GM06990 (cell line): ENCODE measurements at places on chromosomes 7 and 10.

DNA sequence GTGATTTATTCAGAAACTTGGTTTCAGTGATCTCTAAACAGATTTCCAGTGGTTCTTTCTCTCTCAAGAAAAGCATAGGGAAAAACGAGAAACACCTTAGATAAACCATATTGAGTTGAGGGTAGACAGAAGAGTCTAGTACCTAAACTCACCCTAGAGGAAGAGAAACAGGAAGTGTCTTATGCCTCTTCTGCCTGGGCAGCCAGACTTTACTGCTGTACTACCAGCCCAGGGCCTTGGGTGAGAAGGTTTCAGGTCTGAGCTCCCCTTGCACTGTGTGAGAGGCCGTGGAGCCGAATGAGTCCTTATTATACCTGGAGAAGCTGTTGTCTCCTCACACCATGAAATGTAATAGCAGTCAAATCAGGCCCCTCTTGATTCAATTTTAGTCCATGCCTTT lies 18.2 kb downstream of the HIF1AN start:
- no peak for DNase-seq

- DNase-seq = no peak
Measured at GRCh38 chr7:151682831-151683614, 163.3 kb upstream of the RHEB start.

- DNase-seq = peak; percentile 9
Measured at GRCh38 chr10:98169379-98169778, 34.9 kb downstream of the R3HCC1L start.

- DNase-seq = no peak
Measured at GRCh38 chr10:23367896-23368595, 23.4 kb upstream of the C10orf67 start.

GRCh38 chr7:130296221-130296951 lies 3.4 kb downstream of the CPA4 start:
- no peak for DNase-seq

DNA sequence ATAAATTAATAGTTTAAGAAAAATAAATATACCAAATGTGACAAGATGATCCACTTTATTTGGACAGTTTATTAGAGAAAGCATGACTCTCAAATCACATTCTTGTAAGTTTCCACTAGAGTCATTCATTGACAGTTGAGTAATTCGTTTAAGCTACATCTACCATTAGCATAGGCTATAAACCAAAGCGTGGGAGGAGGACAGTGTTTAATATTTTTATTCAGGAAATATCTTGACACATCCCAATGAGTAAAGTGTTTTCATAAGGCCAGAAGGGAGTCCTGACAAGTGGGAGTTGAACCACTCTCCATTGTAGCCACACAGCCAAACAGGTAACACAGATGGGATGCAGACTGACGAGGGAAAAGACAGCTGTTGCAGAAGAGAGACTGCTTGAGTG lies 386.5 kb upstream of the SEMA3D start:
- no peak for DNase-seq

- DNase-seq = no peak
Measured at GRCh38 chr7:131540491-131541162, 15.8 kb downstream of the PODXL start.

DNA sequence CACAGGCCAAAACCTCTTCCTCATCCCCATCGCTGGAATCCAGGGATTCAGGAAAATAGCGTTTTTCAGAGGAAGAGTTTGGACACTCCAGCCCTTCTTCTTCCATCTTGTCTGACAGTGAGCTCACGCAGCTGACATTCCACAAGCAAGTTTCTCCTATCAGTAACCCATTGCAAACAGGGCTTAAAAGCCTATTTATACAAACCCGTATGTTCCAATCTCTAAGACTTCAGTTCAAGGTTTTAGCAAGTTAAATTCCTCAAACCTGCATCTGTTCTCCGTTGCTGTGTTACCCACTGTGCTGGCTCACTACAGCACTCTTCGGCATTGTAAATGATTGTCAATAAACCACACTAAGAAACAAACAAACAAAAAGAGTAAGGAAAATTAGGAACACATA lies 373 bp downstream of the DHX32 start:
- no peak for DNase-seq

DNA sequence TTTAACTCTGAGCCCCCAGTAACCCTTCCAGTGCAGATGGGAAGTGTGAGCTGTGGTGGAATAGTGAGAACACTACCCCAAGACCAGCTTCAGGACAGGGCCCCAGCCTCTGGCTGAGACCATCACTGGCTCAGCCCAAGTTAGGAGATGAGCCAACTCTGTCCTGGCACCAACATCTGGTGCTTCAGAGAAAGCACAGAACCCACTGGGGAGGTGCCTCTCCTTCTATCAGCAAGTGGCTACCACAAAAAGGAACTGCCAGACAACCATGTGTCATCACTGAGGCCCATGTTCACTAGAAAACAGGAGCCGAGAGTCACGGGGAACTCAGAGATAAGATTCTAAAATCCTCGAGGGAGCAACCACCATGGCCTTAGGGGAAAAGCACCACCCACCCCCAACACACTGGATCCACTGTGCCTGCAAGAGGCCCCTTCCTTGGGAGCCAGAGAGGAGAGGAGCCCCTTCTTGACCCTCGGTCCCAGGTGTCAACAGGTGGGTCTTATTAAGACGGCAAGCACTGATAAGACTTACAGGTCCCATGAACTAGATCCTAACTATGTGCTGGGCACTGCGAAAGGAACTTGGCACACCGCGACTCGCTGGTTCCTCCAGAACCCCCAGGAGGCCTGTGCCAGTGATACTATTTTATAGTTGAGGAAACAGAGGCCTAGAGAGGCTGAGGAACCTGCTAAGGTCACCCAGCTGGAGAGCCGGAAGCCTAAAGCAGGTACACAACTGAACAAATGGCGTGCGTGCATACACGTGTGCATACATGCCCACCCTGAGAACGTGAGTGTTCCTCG lies 102.7 kb downstream of the FAM53B start:
- no peak for DNase-seq

DNA sequence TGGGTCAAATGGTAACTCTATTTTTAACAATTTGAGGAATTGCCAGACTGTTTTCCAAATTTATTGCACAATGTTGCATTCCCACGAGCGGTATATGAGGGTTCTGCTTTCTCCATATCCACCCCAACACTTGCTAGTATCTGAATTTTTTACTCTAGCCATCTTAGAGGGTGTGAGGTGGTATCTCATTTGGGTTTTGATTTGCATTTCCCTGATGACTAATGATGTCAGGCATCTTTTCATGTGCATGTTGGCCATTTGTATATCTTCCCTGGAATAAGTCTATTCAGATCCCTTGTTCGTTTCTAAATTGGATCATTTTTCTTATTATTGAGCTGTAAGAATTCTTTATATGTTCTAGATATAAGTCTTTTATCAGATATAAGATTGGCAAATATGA lies 97.7 kb downstream of the TPK1 start:
- no peak for DNase-seq

- DNase-seq = no peak
Measured at GRCh38 chr10:76338187-76338586, 906.8 kb downstream of the LRMDA start.

DNA sequence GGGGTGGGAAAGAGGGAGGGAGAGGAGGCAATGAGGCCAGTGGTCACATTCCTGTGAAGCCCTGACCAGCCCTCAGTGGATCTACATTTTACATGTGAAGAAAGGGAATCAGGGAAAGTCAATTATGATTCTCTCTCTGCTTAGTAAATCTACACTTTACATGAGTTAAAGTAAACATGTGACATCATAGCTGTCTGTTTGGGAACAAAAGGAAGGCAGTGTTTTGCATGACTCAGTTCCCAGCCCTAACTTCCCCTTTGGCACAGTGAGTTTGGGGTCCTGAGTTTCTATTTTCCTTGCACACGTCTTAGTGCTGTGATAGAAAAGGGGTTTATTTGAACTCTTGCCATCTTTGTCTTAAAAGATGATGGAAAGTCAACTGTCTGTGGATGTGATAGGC lies 615.1 kb downstream of the SDK1 start:
- no peak for DNase-seq

DNA sequence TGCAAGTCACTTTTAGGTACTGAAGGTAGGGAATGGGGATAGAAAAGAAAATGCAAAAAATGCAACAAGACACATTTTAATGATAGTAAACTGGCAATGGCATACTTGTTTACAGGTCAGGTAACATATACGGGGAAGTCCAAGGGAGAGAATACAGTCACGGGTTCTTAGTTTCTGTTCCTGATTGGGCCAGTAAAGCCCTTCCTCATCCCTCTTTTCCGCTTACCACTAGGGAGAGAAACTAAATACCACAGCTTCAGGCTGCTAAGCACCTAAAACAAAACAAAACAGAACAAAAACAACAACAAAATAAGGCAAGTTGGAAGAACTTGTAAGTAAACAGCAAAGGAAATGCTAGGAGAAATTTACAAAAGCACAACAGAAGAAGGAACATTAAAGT lies 65.2 kb upstream of the OGDHL start:
- DNase-seq = no peak

DNA sequence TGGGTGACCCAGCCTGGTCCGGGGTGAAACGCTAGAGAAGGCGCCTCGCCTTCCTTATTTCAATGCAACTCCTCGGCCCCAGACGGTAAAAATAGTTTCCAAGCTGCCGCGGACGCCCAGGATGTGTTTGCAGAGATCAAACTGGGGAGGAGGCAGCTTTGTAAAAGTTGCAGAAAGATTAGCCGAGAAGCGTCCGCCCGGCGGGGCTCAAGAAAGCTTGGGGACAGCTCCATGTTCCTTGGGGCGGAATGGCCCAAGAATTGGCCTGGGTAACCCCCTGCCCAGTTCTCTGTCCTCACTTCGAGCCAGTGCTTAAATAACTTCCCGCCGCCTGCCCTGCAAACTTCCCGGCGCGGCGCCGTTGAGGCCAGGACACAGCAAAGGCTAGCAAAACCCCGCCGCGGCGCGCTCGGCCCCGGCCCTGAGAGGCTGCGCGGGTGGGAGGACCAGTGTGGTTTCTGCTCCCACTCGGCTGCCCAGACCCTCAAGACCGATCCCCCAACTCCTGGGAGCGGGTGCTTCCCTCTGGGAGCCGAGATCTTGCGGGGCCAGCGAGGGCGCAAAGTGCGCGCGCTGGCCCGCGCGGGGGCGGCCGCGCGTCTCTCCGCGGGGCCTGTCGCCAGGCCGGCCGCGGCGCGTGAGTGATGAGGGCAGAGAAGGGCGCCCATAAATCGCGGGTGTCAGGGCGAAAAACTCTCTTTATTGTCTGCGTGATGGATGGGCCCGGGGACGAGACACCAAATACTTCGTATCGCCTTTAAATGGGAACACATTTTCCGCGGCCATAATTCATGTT lies 6.3 kb upstream of the ZNF503 start:
- DNase-seq = peak; percentile 16

GRCh38 chr7:3138997-3139396 lies 95.3 kb upstream of the CARD11 start:
- DNase-seq = no peak

DNA sequence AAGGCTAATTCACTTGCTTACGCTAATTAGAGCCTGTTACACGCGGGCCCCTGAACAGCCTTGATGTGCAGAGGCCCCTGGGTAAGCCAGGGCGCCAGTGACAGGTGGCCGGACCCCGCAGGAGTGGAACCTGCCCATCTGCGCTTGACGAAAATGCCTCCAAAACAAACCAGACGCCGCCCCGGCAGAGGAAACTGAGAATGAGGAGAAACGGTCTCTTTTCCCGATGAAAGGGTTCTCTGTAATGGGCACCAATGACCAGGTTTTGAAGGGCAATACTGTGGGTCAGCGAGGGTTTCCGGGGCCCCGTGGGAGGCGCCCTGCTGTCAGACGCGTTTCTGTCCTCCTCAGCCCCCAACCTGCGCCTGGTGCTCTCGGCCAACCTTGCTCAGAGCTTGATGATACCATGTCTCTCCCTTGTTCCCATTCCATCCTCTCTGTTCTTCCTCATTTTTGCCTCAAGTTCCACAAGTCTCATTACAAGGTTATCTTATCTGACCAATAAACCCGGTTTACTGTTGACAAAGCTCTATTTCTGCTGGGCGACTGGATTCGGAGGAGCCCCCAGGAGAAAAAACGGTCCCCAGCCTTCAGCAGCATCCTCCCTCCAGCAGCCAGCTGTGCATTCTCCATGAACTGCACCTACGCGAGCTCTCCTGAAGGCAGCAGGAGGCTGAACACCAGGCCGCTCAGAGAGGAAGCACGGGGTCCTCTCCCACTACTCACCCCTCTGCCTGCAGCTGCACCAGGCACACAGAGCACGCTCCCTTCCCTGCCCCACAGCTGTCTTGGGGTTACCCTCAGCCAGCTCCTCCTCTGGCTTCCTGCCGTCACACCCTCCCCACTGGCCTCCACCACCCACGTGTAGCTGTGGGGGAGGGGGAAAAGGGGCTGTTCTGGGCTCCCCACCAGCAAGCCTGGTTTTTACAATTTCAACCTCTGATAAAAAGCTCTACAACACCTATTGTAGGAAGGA lies 202.0 kb downstream of the MAD1L1 start:
- no peak for DNase-seq

DNA sequence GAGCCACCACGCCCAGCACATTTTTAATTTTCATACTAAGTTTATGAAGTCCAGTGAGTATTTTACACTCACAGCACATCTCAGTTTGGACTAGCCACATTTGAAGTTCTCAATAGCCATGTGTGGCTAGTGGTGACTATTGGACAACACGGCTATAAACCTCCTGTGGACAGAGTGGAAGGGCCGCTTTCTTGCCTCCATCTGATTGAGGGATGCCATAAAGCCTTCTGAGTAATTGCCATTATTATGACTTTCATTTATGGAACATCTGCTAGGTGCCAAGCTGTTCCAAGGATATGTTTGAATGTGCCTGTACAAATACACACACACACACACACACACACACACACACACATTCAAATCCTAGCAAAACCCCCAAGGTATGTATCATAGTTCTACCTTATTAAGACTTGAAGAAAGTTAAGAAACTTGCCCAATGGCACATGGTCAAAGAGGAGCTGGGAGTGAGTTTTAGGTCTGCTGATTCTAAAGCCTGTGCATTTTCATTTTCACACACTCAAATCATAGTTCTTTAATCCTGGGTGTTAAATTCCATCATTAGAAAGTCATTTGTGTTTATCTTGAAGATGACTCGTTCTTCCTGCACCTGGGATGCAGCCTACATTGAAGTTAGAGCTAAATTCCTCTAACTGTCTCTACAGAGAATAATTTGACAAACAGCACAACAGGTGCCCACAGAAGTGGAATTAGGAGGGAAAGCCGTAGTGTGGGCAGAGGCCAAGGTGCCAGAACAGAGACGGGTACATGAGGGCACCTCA lies 143.3 kb downstream of the PKD1L1 start:
- no peak for DNase-seq

DNA sequence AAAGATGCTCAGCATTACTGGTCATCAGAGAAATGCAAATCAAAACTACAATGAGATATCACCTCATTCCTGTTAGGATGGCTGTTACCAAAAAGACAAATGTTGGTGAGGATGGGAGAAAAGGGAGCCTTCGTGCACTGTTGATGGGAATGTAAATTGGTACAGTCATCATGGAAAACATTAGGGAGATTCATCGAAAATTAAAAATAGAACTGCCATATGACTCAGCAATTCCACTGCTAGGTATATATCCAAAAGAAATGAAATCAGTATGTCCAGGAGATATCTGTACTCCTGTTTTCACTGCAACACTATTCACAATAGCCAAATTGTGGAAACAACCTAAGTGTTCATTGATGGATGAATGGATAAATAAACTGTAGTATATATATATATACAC lies 228.1 kb downstream of the ACTR3B start:
- no peak for DNase-seq

GRCh38 chr10:133316266-133316665 lies 7.6 kb downstream of the ZNF511 start:
- no peak for DNase-seq
